ENCODE measurements at places on chromosomes 13 and 19.

GRCh38 chr13:29524176-29524575, 71.3 kb downstream of the SLC7A1 start:
- no peak for DNase-seq

DNA sequence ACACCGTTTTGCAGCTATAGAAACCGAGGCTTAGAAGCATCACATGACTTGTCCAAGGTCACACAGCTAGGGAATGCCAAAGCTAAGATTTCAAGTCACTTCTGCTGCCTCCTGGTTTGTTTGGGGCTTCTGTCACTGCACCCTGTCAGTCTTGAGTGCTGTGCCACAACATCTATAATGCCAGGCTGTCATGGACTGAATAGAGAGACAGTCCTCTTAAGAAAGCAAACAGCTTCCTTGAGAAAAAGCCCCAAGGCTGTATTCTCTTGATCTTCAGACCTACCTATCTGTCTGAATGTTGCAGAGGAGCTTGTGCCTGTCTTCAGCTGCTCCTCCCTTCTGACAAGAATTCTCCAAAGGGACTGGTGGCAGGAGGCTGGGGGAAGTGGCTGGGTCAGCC, 81.6 kb downstream of the OLFM4 start:
- no peak for DNase-seq

GRCh38 chr13:102317593-102317992, 84.3 kb downstream of the FGF14 start:
- no peak for DNase-seq

GRCh38 chr13:98050041-98050466, 92.8 kb upstream of the FARP1 start:
- DNase-seq = no peak

- no peak for DNase-seq
Measured at GRCh38 chr13:86087244-86087643, 288.0 kb upstream of the SLITRK6 start.

GRCh38 chr19:7869910-7870511, 4.2 kb downstream of the PRR36 start:
- peak; percentile 38 for DNase-seq

- no peak for DNase-seq
Measured at GRCh38 chr13:97015661-97016350, 21.5 kb upstream of the OXGR1 start.

GRCh38 chr19:56217039-56217949, 15.2 kb downstream of the ZSCAN5C start:
- no peak for DNase-seq

DNA sequence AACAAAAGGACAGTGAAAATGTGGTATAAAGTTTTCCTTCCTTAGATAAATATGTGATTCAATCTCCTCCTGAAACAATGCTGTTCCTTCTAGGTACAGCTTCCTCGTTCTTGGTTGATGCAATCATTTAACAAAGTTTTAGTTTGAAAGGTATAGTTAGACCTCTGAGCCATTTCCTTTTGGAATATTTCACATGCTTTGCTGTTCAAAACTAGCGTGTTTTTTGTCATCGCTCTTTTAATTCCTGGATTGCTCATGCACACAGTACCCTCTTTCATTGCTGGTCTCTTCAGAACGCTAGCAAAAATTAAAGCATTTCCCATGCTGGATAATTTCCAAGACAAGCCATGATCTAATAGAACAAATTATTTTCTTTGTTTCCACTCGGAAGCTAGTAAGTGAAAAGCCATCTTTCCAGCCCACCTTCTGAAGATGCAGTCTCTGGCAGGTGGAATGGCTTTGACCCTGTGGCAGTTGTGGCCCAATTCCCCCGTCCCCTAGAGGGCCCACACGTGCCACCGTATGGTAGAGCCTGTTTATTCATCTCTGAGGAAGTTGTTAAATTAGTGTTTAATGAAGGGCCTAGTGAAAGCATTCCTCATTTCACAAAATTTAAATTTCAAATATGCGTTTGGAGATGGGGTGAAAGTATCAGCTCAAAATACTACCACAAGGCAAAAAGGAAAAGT, 1040.6 kb upstream of the SLC10A2 start:
- DNase-seq = no peak

- DNase-seq = no peak
Measured at GRCh38 chr19:46471811-46472543, 614 bp upstream of the PNMA8A start.

- no peak for DNase-seq
Measured at GRCh38 chr19:1811472-1811894, 593 bp downstream of the ATP8B3 start.

DNA sequence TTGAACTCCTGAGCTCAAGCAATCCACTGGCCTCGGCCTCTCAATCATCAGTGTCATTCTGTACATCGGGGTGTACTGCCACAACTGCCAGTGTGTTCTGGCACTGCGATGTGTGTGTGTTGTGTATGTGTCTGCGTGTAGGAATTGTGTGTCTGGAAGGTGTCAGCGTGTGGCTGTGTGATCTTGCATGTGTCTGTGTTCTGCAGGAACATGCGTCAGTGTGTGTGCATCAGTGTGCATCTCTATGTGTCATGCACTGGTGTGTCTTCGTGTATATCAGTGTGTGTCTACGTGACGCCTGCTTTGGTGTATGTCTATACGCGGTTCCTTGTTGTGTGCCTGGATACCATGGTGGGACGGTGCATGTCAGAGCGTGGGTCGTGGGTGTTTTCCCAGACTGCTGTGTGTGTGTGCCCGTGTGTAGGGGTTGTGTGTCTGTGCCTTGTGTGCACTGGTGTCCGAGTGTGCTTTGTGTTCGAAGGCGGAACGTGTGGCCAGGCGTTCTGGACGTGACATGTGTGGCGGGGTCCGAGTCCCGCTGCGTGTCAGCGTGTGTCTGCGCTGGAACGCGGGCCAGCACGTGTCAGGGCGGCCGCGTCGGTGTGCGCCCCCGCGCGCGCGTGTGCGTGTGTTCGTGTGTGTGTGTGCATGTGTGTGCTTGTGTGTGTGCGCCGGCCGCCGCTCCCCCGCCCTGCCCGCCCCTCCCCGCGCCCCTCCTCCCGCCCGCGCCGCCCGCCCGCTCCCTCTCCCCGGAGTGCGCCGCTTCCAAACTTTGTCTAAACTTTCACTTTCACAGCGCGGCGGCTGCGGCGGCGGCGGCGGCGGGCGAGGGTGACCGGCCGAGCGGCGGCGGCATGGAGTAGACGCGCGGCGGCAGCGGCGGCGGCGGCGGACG, at the start of gene NFIX:
NFIX (plus strand) TSS at position 775 of the 895 bp plus-strand sequence. CDS start 363 bp downstream, outside the sequence.
- DNase-seq = no peak

DNA sequence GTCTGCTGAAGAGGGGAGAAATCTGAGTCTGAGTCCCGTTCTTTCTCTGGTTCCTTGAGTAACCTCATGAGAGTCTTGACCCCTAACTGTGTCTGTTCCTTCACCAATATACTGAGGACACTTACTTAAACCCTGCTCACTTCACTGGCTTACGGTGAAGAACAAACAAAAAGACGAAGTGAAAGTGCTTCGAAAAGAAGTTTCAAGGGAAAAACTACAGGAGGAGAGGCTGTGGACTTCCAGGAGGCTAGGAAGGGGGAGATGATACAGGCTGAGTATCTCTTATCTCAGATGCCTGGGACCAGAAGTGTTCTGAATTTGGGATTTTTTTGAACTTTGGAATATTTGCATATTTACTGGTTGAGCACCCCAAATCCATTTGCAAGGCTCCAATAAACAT, 6.1 kb downstream of the SMG9 start:
- DNase-seq = no peak

GRCh38 chr13:99265162-99265800, 7.1 kb upstream of the GPR18 start:
- DNase-seq = no peak

GRCh38 chr19:18496167-18496979, 25.5 kb downstream of the ELL start:
- DNase-seq = no peak

DNA sequence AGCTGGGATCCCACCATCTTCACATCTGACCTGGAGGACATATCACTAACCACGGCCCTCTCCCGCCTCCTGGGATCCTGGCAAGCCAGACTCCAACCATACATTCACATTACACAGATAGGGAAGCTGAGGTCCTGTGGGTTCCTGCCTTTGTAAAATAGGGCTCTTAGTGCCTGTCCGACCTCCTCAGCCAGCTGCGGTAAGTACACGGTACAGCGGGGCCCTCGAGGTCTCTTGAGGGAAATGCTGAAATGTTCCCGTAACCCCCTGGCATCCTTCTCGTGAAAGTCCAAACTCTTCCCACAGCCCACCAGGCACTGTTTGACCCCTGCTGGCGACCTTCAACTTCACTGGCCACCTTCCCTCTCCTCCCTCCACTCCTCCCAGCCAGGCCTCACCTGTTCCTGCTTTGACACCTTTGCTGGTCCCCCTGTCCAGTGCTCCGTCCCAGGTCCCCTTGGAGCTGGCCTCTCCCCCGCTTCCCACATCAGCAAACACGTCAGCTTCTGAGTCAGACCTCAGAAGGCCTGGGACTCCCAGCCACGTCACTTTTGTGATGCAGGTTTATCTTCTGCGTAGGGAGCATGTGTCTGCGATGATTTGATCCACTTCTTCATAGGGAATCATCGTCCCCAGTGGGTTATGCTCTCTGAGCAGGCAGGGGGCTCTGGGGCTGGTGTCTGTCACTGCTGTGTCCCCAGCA, 8.8 kb upstream of the GNG7 start:
- no peak for DNase-seq

- DNase-seq = no peak
Measured at GRCh38 chr13:86795858-86796257, 875.3 kb upstream of the SLITRK5 start.

GRCh38 chr19:43847246-43847645, 20.1 kb downstream of the ZNF283 start:
- DNase-seq = no peak

Measured in GM12864 (cell line).